ENCODE measurements at places on chromosomes 3 and 15.

- DNase-seq = no peak
Observed at GRCh38 chr15:81156324-81156723, 22.3 kb downstream of the CFAP161 start.

DNA sequence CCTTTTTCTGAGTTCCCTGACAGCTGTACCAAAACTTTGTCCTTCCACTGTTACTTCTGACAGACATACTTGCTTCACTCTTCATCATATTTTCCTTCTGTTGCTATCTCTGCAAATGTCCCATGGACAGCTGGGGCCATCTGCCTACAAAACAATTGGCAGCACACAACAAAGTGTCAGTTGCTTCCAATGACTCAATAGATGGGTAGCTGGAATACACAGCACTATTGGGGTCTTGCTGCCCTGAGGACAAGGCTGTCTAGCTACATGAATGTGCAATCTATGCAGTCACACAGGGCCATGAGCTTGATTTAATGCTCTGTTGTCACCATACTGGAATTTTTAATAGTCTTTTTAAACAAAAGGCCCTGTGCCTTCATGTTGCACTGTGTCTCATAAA is 192.8 kb downstream of the DTWD1 start:
- no peak for DNase-seq

DNA sequence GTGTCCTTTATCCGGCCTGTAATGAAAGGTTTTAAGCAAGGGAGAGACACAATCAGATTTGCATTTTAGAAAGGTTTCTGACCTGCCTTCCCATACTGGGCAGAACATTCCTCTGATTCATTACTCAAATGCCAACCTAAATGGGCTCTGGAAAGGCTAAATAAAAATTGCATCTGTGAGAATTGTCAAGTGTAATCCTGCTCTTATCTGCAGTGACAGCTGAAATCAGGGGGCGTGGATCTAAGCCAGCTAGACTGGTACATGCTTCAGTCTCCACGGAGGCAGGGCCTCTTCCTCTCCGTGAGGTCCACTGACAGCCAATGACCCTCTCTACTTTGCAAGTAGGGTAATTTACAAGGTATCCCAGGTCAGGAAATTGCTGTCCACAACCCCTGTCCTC is 32.5 kb upstream of the MINAR1 start:
- no peak for DNase-seq

DNA sequence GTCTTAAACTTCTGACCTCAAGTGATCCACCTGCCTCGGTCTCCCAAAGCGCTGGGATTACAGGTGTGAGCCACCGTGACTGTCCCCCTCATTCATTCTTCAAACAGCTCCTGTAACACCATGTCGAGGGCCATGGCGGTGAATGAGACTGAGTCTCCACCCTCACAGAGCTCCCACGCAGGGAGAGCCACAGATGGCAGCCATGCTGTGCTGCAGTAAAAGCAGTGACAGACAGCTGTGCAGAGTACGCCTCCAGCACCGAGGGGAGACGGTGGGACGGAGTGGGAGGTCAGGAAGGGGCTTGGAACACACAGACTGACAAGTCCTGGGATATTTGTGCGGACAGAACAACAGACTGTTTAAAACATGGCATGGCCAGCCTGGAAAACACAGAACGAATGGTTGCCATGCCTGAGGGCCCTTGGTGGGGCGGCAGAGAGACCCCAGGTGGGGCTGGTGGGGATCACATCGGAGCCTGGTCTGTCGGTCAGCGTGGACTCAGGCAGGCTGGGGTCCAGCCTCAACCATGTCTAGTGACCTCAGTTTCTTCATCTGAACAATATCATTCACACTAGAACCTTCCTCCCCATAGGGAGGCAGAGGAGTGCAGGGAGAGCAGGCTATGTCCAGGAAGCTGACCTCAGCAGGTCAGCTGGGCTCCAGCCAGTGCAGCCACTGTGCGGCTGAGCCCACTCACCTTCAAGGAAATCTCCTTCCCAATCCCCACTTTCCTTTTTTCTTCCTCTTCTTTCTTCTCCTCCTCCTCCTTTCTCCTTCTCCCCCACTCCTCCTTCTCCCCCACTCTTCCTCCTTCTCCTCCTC is 20.6 kb upstream of the LCTL start:
- DNase-seq = no peak

DNA sequence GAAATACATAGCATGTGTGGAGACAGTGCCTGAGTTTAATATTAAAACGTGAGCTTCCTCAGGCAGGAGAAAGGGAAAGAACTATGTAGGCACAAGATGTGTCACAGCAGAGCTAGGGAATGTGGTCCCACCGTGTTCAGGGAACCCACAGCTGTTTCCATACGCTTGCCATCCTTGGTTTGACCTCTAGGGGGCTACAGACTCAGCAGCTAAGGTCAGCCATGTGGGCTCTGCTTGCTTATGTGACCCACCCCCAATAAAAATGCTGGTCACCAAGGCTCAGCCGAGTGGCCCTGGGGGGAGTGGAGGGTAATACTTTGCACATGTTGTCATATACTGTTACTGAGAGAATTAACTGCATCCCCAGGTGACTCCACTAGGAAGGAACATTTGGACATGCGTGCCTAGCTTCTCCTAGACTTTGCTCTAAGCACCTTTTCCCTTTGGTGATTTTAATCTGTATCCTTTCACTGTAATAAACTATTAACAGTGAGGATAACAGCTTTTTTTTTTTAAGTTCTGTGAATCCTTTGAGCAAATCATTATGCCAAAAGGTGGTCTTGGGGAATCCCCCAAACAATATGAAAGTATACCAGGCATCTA is 3.3 kb downstream of the TUBGCP5 start:
- peak; percentile 56 for DNase-seq

- DNase-seq = no peak
Observed at GRCh38 chr3:134228035-134228434, 22.6 kb downstream of the RYK start.

DNA sequence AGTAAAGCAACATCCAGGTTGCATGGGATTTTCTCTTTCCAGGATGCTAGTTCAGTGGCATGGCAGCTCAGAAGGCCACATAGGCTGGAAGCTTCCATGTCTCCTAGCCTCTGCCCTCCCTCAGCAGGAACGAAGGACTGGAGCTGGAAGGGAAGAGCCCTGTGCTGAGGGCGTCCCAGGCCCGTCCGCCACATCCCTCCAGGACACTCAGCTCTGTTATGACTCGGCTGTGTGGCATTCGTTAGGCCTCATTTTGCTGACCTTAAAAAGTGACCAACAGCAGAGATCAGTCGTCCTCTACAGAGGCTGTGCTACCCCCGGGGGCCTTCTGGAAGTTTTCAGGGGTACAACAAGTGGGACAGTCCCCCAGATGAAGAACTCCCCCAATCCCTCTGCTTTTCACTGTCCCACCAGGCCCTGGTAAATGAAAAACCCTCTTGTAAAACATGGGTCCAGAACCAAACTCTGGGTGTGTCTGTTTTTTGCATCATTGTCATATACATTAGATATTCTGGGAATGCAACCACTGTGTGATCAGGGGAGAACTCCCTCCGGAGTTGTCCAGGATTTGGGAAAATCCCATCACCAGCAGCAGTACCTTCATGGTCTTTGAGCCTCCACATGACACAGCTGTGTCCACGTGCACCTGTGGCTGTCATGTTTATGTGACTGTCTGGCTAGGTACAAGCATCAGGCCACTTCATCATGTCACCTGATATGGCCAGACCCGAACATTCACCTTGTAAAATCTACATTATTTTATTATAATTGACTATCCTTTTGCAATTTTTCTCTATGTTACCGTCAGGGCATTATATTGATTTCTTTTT is 149.9 kb downstream of the OR4M2 start:
- DNase-seq = no peak

- DNase-seq = peak; percentile 19
Observed at GRCh38 chr3:169147238-169148008, 516.1 kb downstream of the MECOM start.

DNA sequence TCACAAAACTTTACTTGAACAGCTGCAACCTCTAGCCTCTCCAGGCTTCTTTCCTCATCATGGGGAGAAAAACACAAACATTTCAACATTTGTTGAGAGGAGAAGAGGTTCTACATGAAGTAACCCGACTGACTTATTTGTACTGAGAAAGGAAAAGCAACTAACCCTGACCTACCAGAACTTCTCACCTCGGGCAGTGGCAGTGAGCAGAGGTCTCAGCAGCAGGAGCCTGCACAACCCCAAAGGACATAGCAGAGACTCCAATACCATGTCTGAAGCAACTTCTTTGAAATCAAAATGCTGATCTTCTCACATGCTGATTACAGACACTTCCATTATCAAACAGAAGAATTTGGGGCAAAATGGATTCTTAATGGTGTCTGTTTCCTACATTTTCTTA is 1085.6 kb upstream of the CFAP20DC start:
- no peak for DNase-seq

DNA sequence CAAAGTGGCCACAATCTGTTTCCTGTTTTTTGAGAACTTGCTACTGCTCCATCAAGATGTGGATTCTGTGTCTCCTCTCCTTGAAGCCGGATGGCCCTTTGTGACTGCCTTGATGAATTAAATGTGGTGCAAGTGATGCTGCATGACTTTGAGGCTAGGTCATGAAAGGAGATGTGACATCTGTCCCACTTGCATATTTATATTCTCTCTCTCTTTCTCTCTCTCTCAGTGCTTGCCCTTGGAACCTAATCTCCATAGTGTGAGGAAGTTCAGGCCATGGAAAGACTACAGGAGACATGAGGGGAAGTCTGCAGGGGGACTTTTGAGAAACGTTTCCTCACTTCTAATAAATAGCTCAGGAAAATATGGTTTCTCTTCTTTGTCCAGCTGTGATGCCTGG is 50.0 kb upstream of the ADPGK start:
- DNase-seq = no peak

DNA sequence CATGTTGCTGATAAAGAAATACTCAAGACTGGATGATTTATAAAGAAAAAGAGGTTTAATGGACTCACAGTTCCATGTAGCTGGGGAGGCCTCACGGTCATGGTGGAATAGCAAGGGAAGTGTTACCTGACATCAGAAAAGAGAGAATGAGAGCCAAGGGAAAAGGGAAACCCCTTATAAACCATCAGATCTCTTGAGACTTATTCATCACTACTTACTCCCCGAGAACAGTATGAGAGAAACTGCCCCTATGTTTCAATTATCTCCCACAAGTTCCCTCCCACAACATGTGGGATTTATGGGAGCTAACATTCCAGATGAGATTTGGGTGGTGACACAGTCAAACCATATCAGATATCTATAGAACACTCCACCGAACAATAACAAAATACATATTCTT is 904.6 kb downstream of the PDCD6IP start:
- DNase-seq = no peak

GRCh38 chr3:9861201-9861600 is 17.4 kb upstream of the RPUSD3 start:
- DNase-seq = no peak

DNA sequence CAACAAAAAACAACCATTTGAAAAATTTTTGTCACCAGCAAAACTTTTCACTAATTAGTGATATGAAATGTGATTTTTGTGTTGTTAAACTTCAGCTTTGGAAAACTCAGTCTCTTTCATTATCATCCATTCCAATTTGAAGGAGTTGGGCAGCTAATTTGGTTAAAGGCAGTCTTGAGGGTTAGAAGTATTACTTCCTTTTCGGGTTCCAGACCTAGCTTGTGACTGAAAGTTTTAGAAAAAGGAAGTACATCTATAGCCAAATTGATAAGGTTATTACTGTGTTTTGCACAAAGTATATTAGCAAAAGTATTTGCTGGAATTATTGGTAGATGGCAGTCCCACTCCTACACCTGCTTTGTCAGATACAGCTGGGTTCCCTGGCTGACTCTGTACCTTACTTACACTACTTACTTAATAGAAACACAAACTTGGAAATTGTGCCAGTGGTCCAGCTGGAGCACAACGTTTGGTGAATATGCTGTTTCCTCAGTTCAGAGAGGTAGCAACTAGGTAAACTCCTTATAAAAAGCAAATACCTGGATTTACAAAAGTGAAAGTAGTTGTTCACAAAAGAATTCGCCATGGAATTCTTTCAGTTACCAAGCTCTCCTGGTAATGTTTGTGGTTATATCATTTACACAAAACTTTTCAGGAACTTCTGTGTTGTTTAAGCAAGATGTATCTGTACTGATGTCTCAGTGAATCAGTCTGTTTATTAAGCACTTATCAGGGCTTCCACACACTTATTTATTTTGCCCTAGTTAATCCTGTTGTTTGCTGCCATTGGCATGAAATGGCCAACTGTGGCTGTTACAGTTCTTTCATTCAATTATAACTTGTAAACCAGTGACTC is 31.6 kb downstream of the TIPARP start:
- no peak for DNase-seq

- DNase-seq = no peak
Observed at GRCh38 chr3:63438826-63439371, 160.8 kb downstream of the SYNPR start.

DNA sequence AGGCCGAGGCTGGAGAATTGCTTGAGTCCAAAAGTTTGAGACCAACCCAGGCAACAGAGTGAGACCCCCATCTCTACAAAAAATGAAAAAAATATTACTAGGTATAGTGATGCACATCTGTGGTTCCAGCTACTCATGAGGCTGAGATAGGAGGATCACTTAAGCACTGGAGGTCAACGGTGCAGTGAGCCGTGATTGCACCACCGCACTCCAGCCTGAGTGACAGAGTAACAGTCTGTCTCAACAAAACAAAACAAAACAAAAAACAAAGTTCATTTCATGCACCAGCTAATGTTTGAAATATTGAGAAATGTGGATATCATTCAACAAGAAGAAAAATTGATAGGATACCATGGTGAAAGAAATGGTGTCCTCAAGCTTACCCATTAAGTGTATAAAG is 450.5 kb upstream of the TPRG1 start:
- no peak for DNase-seq

GRCh38 chr3:13713396-13713795 is 164.5 kb downstream of the FBLN2 start:
- DNase-seq = no peak

- DNase-seq = no peak
Observed at GRCh38 chr15:65231306-65231705, 20.0 kb upstream of the CILP start.

DNA sequence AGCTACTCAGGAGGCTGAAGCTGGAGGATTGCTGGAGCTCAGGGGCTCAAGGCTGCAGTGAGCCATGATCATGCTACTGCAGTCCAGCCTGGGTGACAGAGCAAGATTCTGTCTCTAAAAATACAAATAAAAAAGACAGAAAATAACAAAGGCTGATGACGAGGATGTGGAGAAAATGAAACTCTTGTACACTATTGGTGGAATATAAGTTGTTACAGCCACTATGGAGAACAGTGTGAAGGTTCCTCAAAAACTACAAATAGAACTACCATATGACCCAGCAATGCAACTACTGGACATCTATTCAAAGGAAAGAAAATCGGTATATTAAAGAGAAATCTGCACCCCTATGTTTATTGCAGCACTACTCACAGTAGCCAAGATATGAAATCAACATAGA is 526.7 kb upstream of the NAALADL2 start:
- no peak for DNase-seq

- DNase-seq = no peak
Observed at GRCh38 chr15:45868109-45868691, 233.4 kb downstream of the SQOR start.
